ENCODE measurements at places on chromosomes 13 and 19.

- no peak for DNase-seq
These were observed 96.5 kb downstream of the DHRS12 start for GRCh38 chr13:51707461-51707860.

- DNase-seq: no peak
These were observed 62.2 kb downstream of the PEG3 start for GRCh38 chr19:56778351-56778750.

DNA sequence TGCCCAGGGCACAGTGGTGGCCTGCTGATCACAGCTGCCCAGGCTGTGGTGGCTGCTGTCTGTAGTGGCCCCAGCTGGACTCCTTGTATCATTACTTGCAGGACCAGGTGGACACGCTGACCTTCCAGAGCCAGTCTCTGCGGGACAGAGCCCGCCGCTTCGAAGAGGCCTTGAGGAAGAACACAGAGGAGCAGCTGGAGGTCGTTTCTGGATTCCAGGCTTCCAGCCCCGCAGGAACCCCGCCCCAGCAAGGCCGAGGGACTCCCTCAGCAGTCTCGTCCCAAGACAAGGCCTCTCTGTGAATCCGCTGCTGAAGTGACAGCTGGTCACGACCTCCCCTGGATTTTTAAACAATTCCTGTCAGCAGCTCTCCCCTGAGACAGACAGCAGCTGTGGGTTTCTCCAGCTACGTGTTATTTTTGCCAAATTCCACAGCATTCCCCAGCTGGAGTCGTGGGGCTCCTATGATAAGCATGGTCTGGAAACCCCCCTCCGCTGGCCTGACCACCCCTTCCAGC, 98.3 kb downstream of the SLC7A1 start:
- DNase-seq: no peak

DNA sequence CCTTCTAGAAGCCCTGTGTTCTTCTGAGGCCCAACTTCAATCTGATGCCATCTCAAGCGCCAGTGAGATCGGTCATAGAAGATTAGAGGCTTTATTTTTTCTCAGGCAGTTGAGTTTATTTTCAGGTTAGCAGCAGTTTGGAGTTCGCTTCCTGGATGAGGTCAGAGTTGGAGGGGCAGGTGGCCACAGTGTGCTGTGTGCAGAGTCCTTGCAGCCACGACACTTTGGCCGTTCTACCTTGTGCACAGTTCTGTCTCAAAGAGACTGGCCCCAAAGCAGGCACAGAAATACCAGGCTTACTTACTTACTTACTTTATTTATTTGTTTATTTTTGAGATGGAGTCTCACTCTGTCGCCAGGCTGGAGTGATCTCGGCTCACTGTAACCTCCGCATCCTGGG, 15.9 kb upstream of the ELAVL1 start:
- DNase-seq: no peak

DNA sequence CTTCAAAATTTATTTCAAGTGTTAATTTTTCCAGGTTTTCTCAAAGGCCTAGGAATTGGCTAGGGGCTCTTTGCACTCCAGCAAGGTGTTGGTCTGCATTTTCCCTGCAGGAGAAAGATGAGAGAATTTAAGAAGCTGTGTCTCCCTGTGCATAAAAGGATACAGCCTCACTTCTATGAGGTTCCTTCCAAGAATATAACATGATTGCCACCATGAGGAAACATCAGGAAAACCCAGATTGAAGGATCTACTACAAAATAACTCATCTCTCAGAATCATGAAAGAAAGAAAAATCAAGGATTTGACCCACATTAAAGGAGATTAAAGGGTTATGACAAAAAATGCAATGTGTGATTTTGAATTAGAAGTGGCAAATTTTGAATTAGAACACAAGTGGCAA, 69.9 kb downstream of the RUBCNL start:
- DNase-seq: no peak

GRCh38 chr13:33691980-33692379, 126.0 kb upstream of the RFC3 start:
- no peak for DNase-seq

- no peak for DNase-seq
These were observed 1411.2 kb upstream of the MIR17HG start for GRCh38 chr13:89936256-89936655.

DNA sequence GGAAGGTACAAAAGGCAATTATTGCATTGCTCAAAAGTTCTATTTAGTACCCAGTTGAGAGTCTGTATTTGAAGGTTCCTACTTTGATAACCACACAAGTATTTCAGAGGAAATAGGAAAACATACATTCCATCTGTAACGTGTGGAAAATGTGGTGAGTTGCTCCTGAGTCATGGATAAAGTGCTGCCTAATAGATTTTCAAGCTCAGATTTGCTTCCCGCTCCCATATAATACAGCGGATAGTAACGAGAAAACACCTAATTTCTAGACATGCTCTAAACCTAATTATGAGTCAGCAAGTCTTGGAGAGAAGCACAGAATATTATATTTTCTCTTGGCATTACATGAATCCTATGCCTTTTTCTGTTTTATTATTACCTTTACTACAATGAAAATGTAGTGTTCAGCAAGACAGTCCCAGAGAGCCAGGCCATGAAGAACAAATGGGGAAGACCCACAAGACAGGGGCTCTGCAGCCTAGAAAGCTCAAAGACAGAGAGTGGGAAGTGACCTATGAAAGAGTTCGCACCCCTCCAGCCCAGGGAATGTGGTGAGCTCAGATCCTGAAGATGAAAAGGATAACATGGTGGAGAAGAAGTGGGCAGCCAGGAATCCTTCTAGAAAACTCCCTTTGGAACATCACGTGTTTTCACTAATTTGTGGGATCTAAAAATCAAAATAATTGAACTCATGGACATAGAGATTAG, 116.1 kb downstream of the STARD13 start:
- DNase-seq: no peak

- no peak for DNase-seq
These were observed 13.2 kb downstream of the ADGRE3 start for GRCh38 chr19:14661372-14661924.

- DNase-seq: no peak
These were observed at the start of gene C19orf81 for GRCh38 chr19:50649433-50650391. Gene C19orf81, plus strand, starts transcription at chr19:50649445. Its CDS starts 0 bp downstream, at chr19:50649445.

- no peak for DNase-seq
These were observed 203.8 kb upstream of the SOX1 start for GRCh38 chr13:111862836-111863815.

DNA sequence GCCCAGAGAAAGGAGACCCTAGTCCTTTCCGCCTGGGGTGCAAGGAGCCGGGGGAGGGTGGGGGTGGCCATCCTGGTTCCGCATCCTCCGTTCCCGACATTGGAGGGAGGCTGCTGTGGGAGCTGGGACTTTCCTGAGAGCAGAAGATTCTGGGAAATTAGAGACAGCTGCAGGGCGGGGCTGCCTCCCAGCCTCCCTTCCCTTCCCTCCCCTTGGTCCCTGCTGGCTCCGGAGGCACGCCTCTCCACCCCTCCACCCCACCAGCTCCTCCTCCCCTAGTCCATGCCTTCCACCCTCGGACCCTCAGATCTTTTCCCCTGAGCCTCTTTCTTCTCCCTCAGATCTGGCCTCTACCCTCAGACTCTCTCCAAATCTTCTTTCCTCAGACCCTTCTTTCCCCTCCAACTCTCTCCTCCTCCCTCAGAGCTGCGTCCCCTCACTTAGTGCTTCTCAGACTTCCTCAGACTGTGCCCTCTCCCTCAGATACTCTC, 3.1 kb upstream of the BCL3 start:
- no peak for DNase-seq

- no peak for DNase-seq
These were observed 8.0 kb downstream of the TINCR start for GRCh38 chr19:5559804-5560133.
